ENCODE measurements at places on chromosomes 7 and 10. TPM values are rescaled to one million over a fixed set of nuclear protein-coding genes. Genes with fewer than 3 reads are reported as not detected.

- DNase-seq: no peak
These were observed 94.6 kb upstream of the ANLN start for GRCh38 chr7:36295090-36295489.

DNA sequence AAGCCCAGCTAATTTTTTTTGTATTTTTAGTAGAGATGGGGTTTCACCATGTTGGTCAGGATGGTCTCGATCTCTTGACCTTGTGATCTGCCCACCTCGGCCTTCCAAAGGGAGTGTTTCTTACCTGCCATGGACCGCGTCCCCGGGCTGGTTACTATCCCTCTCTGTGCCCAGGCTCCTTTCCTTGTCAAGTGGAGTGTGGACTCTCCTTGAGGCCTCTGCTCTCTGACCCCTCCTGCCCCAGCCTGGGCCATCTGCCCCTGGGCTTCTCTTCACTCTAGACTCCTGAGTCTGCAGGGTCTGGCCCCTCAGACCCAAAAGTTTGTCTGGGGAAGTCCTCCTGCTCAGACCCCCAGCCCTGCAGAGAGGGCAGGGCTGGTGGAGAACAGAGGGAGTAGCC, 20.7 kb downstream of the NEURL1 start:
- DNase-seq: no peak

- no peak for DNase-seq
These were observed 162.6 kb downstream of the SDK1 start for GRCh38 chr7:3463696-3464095.

DNA sequence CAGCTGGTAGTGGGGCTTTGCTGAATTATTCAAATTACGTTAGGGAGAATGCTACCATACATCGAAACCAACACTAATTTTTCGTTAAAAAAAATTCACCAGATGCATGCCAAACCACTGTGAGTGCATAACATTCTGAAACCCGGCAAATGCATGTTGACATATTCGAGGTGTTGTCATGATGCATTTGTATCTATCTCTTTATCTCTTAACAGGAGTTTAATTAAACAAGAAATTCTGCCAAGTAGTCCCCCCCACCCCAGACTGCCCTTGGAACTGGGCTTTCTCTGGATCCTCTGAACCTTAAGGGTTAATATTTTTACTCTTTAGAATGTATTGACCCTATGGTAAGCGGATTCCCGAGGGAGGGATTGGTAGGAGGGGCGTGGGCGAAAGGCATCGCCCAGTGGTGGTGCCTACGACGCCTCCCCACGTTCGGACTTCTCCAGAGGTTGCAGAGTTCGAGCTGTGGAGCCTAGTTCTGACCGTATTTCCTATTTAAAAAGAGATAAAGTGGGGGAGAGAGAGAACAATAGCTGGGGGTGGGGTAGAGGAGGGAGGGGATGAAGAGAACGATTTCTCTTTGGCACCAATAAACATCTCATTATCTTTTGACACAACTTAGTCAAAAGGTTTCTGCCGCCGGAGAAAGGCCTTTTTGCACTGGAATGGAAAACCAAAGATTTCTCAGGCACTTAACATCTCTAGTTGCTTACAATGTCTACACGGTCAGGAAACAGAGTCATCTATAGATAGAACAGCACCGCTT, 7.2 kb downstream of the DLX6 start:
- DNase-seq: no peak

- no peak for DNase-seq
These were observed 6.1 kb upstream of the GUSB start for GRCh38 chr7:65988084-65988483.

Gene POMZP3
- total RNA-seq: 20.1 TPM

Gene FAM25A
- 2.7 TPM for total RNA-seq

Measured in HCT116 (cell line).